Esophagus muscularis mucosa (tissue), 4 donors: ENCODE measurements at places on chromosomes 13 and 19. TPM values are rescaled to one million over a fixed set of nuclear protein-coding genes. Genes with fewer than 3 reads are reported as not detected.

DNA sequence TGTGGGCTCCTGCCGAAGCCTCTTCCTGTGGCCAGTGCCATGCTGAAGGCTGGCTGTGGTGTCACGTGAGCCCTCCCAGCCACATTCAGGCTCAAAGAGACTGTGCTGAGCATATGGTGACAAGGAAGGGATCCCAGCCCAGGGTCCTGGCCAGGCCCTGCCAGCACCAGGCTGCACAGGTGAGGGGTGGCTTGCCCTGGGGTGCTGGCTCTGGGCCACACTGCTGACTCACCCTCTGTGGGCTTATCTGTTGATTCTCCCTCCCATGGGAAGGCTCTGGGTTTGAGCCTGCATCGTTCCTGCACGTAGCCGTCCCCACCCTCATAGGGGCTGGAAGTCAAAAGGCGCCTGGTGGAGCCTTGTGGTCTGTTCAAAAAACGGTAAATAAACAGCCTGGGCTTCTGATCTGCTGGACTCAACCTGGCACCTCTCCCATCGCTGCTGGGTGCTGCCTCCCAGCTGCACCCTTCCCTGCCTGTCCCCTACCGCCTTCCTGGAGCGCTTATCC lies 31.1 kb downstream of the DNM2 start:
- no peak for DNase-seq
- H3K36me3 ChIP-seq: no peaks in the 10 kb centered on the region
- no peak overlapping the region for H3K4me3 ChIP-seq

DNA sequence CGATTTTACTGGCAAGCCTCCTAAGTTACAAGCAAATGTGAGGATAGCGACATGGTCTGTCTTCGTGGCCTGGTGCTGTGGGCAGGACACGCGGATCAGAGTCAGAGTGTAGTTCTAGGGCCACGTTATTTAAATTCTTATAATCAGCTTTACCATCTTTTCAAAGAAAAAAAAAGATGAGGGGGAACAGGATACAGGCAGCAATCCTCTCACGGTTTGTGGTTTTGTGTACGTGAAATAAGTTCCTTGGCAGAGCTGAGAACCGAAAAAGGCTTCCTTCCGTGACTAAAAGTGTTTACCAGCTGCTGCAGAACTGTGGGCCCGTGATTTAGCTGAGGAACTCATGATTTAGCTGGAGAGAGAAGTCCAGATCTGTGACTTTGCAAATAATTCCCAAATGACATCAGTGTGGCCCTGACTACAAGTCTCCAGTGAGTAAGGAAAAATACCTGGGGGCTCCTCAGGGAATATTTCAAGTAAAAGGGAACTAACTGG lies 27.2 kb downstream of the RCBTB2 start:
- no peak overlapping the region for H3K4me3 ChIP-seq
- peaks cover 12% of the 10 kb centered on the region for H3K36me3 ChIP-seq
- DNase-seq: no peak
- H3K27me3 ChIP-seq: no peaks in the 10 kb centered on the region
- peak overlapping the region; percentile 62 for H3K27ac ChIP-seq

DNA sequence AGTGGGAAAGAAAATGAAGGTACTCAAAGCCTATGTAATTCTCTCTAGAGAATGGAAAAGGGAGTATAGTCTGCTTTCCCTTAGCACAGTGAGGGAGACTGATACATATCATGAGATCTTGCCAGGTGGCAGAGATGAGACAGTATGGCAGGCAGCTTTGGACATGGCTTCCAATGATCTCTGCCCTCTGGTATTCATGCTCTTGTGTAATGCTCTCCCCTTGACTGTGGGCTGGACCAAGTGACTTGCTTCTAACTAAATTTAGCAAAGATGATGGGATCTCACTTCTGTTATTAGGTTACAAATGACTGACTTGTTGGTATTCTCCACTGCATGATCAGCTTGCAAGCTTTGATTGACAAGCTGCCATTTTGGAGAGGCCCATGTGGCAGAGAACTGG lies 10.2 kb downstream of the ZNF132 start:
- H3K4me1 ChIP-seq: no peaks in the 10 kb centered on the region
- no peak for DNase-seq
- H3K36me3 ChIP-seq: peaks cover 14% of the 10 kb centered on the region
- no peak overlapping the region for H3K27ac ChIP-seq
- no peaks in the 10 kb centered on the region for H3K27me3 ChIP-seq
- no peak overlapping the region for H3K4me3 ChIP-seq

Gene LRRC8E
- total RNA-seq: 1.0 TPM

Gene ZNF491
- 4.5 TPM for total RNA-seq

GRCh38 chr19:16571822-16572331 lies 338 bp downstream of the SLC35E1 start:
- H3K27ac ChIP-seq: peak overlapping the region; percentile 91
- peaks cover 43% of the 10 kb centered on the region for H3K36me3 ChIP-seq
- H3K27me3 ChIP-seq: no peaks in the 10 kb centered on the region
- no peak for DNase-seq
- peaks cover 60% of the 10 kb centered on the region for H3K4me1 ChIP-seq

Gene NLRP11
- not detected for total RNA-seq

- H3K27me3 ChIP-seq: no peaks in the 10 kb centered on the region
- no peak overlapping the region for H3K27ac ChIP-seq
- no peak overlapping the region for H3K4me3 ChIP-seq
- no peak for DNase-seq
- H3K36me3 ChIP-seq: peaks cover 60% of the 10 kb centered on the region
These were observed 23.2 kb downstream of the ANKRD27 start for GRCh38 chr19:32651729-32652140.

Gene CGB1
- total RNA-seq: not detected

GRCh38 chr19:38190061-38190460 lies 34.0 kb downstream of the DPF1 start:
- no peaks in the 10 kb centered on the region for H3K27me3 ChIP-seq
- H3K4me3 ChIP-seq: no peak overlapping the region
- DNase-seq: no peak
- no peaks in the 10 kb centered on the region for H3K4me1 ChIP-seq
- H3K27ac ChIP-seq: no peak overlapping the region

- no peak overlapping the region for H3K4me3 ChIP-seq
- H3K27ac ChIP-seq: no peak overlapping the region
- DNase-seq: no peak
- no peaks in the 10 kb centered on the region for H3K36me3 ChIP-seq
- H3K27me3 ChIP-seq: no peaks in the 10 kb centered on the region
These were observed 136.7 kb upstream of the SLITRK6 start for GRCh38 chr13:85935868-85936467.

DNA sequence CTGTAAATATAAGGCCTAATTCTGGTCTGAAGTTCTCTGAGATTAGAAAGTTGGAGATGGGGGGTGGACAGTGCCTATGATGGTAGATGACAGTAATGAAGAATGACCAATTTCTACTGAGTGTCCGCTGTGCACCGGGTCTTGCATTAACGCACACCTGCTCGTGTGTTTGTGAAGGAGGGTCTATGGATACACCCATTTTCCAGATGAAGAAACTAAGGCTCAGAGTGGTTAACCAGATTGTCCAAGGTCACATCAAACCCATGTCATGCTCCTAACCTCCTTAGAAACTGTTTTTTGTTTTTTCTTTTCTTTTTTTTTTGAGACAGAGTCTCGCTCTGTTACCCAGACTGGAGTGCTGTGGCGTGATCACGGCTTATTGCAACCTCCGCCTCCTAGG lies 13.7 kb downstream of the AXL start:
- H3K4me1 ChIP-seq: no peaks in the 10 kb centered on the region
- H3K36me3 ChIP-seq: peaks cover 59% of the 10 kb centered on the region
- DNase-seq: no peak

DNA sequence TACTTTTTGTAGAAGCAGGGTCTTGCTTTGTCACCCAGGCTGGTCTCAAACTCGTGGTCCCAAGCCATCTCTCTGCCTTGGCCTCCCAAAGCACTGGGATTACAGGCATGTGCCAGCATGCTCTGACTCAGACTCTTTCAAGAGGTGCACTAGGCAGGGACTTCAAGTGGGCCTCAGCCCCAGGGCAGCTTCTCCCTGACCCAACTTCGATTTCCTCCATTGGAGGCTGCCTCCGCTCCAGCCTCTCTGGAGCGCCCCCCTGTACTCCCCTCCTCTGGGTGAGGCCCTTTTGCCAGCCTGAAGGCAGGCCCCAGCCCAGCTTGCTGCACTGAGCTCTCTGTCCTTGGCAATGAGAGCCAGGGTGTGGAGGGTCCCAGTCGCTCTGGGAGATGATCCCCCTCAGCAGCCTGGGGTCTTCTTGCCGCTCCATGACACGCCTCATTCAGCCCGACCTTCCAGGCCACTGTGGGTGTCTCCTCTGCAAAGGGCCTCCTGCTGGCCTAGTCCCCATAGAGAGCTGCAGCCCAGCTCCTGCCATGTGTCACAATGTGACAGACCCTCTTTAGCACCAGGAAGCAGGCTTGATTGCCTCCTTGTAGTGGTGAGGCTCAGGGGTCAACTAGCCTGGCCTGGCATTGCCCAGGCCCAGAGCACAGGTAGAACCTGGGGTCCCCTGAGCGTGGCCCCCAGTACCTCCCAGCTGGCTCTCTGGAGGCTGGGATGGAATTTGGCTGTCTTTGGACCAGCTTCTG lies 16.4 kb downstream of the CARM1 start:
- no peaks in the 10 kb centered on the region for H3K27me3 ChIP-seq
- H3K36me3 ChIP-seq: no peaks in the 10 kb centered on the region
- H3K4me3 ChIP-seq: no peak overlapping the region
- DNase-seq: no peak
- peaks cover 39% of the 10 kb centered on the region for H3K4me1 ChIP-seq

Gene PGLYRP1
- not detected for total RNA-seq

DNA sequence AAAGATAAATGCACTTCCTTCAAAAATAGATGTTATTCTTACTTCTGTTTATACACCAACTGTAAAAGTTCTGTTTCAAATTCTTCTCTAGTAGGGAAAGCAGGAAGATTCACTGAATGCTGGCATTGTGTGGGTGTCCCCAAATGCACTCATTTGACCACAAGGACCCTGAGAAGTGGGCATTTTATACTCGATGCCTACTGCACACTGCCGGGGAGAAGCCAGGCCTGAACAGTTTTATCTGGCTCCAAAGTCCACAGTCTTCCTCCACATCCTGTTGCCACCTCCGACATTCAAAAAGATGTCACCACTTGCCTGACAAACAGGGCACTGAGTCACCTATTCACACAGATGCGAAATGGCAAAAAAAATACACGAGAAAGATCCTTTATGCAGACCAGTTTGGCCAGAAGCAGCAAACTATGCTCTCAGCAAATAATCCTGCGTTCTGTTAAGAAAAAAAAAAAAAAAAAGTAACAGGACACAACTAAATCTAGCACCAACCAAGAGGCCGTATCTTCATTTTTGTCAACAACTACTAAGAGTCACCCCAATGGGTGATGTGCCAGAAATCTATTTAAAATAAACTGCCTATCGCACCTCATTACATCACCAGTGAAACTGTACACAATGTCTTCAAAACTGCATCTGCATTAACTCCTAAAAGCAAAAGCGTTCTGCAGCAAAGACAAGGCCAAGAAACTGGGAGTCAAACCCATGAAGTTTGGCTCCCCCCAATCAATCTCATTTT lies 6.2 kb downstream of the ZC3H4 start:
- H3K27ac ChIP-seq: peak overlapping the region; percentile 100
- no peak for DNase-seq
- peaks cover 83% of the 10 kb centered on the region for H3K4me1 ChIP-seq
- no peaks in the 10 kb centered on the region for H3K36me3 ChIP-seq
- no peaks in the 10 kb centered on the region for H3K27me3 ChIP-seq
- H3K4me3 ChIP-seq: peak overlapping the region; percentile 11

DNA sequence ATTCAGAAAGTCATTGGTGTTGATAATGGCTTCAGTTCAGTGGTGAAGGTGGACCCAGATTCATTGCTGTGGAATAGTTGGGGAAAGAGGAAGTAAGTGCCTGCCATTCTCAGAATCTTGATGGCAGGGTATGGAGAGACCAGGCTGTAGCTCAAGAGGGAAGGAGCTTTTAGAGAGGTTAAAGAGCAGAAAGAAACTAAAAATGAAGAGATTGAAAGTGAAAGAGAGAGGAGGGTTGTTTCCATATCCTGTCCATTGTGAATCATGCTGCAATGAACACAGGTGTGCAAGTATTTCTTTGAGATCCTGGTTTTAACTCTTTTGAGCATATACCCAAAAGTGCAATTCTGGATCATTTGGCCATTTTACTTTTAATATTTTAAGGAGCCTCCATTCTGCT lies 12.5 kb downstream of the GJB6 start:
- no peak for DNase-seq
- no peak overlapping the region for H3K27ac ChIP-seq
- no peaks in the 10 kb centered on the region for H3K4me1 ChIP-seq
- H3K36me3 ChIP-seq: no peaks in the 10 kb centered on the region
- no peaks in the 10 kb centered on the region for H3K27me3 ChIP-seq

DNA sequence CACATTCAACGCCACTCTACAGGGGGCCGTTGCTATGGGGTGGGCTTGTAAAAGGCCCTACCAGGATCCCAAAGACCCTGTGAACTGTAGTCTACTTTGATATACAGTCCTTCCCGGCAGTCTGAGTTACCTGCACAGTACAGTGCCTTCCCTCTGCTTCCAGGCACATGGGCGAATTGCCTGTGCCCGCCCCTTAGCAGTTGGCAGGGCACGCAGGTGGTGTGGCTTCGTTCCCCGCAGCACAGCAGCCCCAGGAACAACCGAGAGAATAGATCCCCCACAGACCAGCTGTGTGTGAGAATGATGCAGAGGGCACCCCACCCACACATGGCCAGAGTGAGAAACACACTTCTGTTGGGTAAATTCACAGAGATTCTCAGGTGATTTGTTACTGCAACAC lies 60.6 kb downstream of the MRPL57 start:
- no peak overlapping the region for H3K27ac ChIP-seq
- no peaks in the 10 kb centered on the region for H3K36me3 ChIP-seq
- peak; percentile 31 for DNase-seq
- no peaks in the 10 kb centered on the region for H3K4me1 ChIP-seq

Gene KIR3DL1
- total RNA-seq: not detected

DNA sequence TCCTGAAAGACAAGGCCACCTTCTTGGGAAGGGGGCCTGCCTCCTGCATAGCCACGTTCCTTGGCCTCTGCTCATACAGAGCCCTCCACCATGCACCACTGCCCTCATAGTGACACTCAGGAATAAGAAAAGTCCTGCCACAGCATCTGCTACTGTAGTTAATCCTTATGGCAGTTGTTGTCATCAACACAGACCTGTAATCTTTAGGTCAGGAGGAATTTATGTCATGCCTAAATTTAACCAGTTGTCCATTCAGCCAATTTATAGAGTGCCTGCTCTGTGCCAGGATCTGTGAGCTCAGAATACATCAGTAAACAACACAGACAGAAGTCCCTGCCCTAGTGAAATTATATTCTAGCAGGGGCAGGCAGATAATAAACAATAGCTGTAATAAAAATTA lies 44.4 kb downstream of the FAM124A start:
- H3K27me3 ChIP-seq: no peaks in the 10 kb centered on the region
- H3K4me3 ChIP-seq: no peak overlapping the region
- H3K4me1 ChIP-seq: peaks cover 48% of the 10 kb centered on the region

DNA sequence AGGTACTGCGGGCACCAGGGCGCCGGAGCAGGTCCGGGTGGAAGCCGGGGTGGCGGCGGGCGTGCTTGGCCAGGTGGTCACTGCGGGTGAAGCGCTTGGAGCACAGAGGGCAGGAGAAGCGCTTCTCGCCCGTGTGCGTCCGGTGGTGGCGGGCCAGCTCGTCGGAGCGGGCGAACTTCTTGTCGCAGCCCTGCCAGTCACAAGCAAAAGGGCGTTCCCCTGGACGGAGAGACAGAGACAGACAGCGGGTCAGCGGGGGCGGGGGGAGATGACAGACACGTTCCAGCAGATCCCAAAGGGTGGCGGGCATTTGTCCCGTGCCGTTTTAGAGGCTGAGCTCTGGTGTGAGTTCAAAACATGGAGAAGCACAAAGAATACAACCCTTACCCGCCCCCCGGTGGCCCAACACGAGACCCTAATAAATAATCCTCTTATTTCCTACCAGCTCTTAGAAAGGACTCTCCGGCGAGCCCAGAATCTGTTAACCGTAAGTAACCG lies 6.3 kb upstream of the REXO1 start:
- H3K4me3 ChIP-seq: no peak overlapping the region
- peaks cover 80% of the 10 kb centered on the region for H3K4me1 ChIP-seq
- no peak for DNase-seq
